ENCODE measurements at places on chromosomes 3 and 15. TPM values are rescaled to one million over a fixed set of nuclear protein-coding genes. Genes with fewer than 3 reads are reported as not detected.

- DNase-seq: no peak
Observed at GRCh38 chr3:8488877-8489276, 12.7 kb upstream of the LMCD1 start.

Gene CP
- total RNA-seq: not detected

DNA sequence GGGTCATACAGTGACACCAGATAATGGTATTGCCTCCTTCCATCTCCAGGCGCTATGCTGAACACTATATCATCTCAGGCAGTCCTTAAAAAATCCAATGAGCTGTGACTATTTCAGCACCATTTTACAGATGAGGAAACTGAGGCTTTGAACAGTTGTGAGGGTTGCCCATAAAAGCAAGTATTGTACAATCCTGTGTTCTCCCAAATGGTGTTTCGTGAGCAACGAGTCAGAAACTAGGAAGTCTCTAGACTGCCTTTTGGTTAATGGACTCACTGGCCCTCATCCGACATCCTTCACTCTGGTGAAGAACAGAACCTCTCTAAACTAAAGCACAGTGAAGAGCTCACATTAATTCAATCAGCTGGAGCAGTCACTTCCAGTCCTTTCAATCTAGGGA lies 61.8 kb downstream of the ATP8B4 start:
- DNase-seq: no peak

DNA sequence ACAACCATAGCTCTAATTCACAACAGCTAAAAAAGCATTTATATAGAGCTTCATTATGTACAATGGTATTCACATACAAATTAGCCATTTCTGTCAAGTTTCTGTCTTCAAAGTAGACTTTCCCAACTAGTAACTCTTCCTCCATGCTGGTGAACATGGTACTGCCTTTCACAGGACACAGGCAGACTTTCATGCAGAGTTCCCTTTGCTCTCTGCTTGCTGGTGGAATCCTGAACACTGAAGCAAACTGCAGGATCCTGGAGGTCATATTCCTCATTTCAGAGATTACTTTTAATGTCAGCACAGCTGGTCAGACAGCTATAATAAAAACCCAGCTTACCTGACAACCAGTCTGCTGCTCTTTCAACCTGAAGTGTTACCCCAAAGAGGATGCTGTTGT lies 53.6 kb downstream of the TASOR start:
- no peak for DNase-seq

Gene SKOR1
- total RNA-seq: 0.38 TPM

DNA sequence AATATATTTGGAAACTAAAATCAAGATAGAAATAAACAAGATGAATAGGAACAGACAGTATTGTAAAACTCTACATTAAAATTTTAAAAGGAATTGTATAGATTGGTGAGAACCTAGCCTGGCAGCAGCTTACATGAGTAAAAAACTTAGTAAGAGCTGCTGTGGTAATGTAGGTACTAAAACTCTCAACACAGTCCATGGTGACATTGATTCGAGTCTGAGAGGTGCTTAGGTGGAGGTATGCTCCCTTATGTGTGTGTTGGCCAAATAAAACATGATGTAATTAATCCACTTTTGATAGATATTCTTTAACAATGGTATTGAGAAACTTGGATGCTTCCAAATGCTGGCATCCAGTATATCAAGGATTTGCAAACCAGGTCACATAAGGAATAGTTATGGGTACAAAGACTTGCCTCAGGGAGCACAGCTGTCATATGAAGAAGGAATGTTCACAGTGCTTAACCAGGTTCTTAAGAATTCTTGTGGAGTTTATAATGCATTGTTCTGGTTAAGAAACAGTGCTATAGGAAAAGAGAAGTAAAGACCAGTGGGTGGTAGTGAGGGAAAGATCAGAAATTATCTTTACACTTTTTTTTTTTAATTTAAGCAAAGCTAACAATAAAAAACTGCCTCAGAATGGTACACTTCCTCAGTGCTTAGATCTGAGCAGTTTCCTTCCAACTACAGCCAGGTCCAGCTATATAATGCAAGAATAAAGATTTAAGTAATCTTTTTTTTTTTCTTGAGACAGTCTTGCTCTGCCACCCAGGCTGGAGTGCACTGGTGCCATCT lies 24.6 kb upstream of the IL20RB start:
- DNase-seq: no peak

- DNase-seq: no peak
Observed at GRCh38 chr15:67110958-67111864, 45.8 kb downstream of the SMAD3 start.

Gene RIOX2
- total RNA-seq: 32.2 TPM

DNA sequence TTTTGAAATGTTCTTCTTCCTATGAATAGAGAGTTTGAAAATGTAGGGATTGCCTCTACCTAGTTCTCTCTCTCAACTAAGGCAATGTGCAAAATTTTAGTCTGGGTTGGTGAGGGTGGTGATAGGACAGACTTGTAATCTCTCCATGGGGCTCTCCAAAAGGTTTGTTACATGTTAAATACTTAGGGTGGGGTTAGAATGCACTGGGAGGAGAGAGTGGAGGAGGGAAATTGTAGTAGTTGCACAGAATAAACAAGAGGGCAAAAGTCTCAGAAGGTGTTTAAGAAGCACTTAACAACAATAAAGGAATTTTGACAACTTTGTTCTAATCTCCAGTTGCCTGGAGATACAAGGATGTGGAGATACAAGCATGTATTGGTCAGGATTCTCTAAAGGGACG lies 230.4 kb downstream of the NECTIN3 start:
- DNase-seq: no peak

GRCh38 chr3:58532794-58533220 lies 4.2 kb downstream of the ACOX2 start:
- peak; percentile 71 for DNase-seq

GRCh38 chr15:57495554-57496165 lies 96.0 kb upstream of the MYZAP start:
- no peak for DNase-seq
